Regular cardiac myocyte (primary cell): ENCODE measurements at places on chromosomes 11 and 22. TPM values are rescaled to one million over a fixed set of nuclear protein-coding genes. Genes with fewer than 3 reads are reported as not detected.

The MS4A5 gene
- not detected in 2 replicates for total RNA-seq

The GLYAT gene
- total RNA-seq: not detected in 2 replicates

The PRAME gene
- under 0.01 and 0.58 TPM in 2 replicates for total RNA-seq

The OR8G1 gene
- not detected in 2 replicates for total RNA-seq

The MS4A2 gene
- not detected in 2 replicates for total RNA-seq

The P2RX6 gene
- 2.7 and 9.3 TPM in 2 replicates for total RNA-seq

The POU2AF1 gene
- total RNA-seq: not detected in 2 replicates

The KRTAP5-2 gene
- total RNA-seq: not detected in 2 replicates

The TMEM121B gene
- total RNA-seq: under 0.01 TPM in 2 replicates

The COX8A gene
- 283 and 342 TPM in 2 replicates for total RNA-seq

The PRRG4 gene
- total RNA-seq: under 0.01 TPM in 2 replicates

The ISX gene
- not detected in 2 replicates for total RNA-seq

The MPPED2 gene
- not detected in 2 replicates for total RNA-seq

The CCDC116 gene
- total RNA-seq: 0.19 and 0.28 TPM in 2 replicates

The CCDC90B gene
- total RNA-seq: 65.1 and 78.4 TPM in 2 replicates

The CARD18 gene
- not detected in 2 replicates for total RNA-seq

The MMP1 gene
- 189 and 3,390 TPM in 2 replicates for total RNA-seq

The PTGDR2 gene
- 0.19 and 2.3 TPM in 2 replicates for total RNA-seq

The KCTD14 gene
- total RNA-seq: 0.56 and 1.9 TPM in 2 replicates

The INTS4 gene
- total RNA-seq: 37.2 and 41.4 TPM in 2 replicates

The KCNE3 gene
- total RNA-seq: 0.58 and 3.4 TPM in 2 replicates

The OR8D1 gene
- under 0.01 TPM in 1 of 2 replicates, not detected in the other for total RNA-seq

The PYGM gene
- 1.7 and 6.8 TPM in 2 replicates for total RNA-seq

The ESRRA gene
- 31.9 and 36.4 TPM in 2 replicates for total RNA-seq

The UPK2 gene
- total RNA-seq: not detected in 2 replicates

The AGBL2 gene
- 0.58 and 1.1 TPM in 2 replicates for total RNA-seq

The C22orf42 gene
- total RNA-seq: not detected in 2 replicates

The SPTY2D1 gene
- 16.1 and 24.7 TPM in 2 replicates for total RNA-seq

The TMEM191C gene
- 0.58 and 1.1 TPM in 2 replicates for total RNA-seq

The MMP27 gene
- not detected in 2 replicates for total RNA-seq

The OR2AT4 gene
- not detected in 2 replicates for total RNA-seq

The BTG4 gene
- not detected in 2 replicates for total RNA-seq

The RFPL2 gene
- total RNA-seq: not detected in 2 replicates

The BATF2 gene
- total RNA-seq: 0.28 and 0.77 TPM in 2 replicates

The APOBEC3C gene
- 7.0 and 11.3 TPM in 2 replicates for total RNA-seq

The NXPE1 gene
- not detected in 2 replicates for total RNA-seq

The MS4A6E gene
- total RNA-seq: not detected in 2 replicates

The TEAD1 gene
- total RNA-seq: 65.7 and 70.7 TPM in 2 replicates

The APOBEC3A gene
- total RNA-seq: not detected in 2 replicates

The FOLH1 gene
- 0.28 TPM in 1 of 2 replicates, not detected in the other for total RNA-seq

The CARNS1 gene
- 0.19 and 0.28 TPM in 2 replicates for total RNA-seq

The SLC22A8 gene
- not detected in 2 replicates for total RNA-seq

The RPS6KA4 gene
- 29.0 and 61.3 TPM in 2 replicates for total RNA-seq

The HEPN1 gene
- not detected in 2 replicates for total RNA-seq

The MOV10L1 gene
- 1.5 and 5.1 TPM in 2 replicates for total RNA-seq

The OR1S1 gene
- total RNA-seq: not detected in 2 replicates

The SCARF2 gene
- 21.5 and 25.9 TPM in 2 replicates for total RNA-seq

The TEX54 gene
- not detected in 2 replicates for total RNA-seq

The VSIG2 gene
- not detected in 2 replicates for total RNA-seq
